Activated CD4-positive, alpha-beta T cell treated with anti-CD3 and anti-CD28 coated beads, Interleukin-2, amount 10 ng/mL, durations not matched to agents 7 days and 5 days (primary cell): ENCODE measurements at places on chromosomes 7 and 10.

DNA sequence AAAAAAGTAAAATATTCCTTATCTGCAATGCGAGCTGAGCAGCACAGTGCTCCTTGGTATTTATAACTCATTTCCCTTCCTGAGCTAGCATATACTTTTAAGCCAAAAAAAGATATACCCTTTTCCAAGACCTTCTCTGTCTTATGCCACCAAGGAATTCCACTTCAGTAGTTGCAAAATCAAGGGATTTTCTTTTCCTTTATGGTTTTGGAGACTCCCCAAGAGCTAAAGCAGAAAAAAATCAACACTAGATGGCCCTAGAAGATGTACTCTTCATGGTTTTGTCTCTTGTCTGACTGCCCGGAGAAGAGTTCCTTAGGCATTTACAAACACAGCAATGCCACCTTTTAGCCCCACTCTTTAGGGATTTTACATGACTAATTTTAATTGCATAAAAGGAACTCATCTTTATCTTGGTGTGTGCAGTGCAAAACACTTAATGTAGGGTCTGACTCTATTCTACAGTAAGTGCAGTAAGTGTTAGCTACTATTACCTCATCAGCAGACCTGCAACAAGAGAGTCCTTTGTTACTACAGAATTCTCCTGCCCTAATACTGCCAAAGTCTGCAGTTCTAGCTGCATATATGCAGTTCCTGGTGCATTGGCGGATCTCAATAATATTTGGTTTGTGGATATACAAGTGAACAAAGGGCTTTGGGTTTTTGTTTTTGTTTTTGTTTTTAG lies 443.3 kb downstream of the GFRA1 start:
- DNase-seq: no peak
- H3K27me3 ChIP-seq: no peaks in the 10 kb centered on the region
- H3K27ac ChIP-seq: no peak overlapping the region
- no peak overlapping the region for H3K4me3 ChIP-seq

DNA sequence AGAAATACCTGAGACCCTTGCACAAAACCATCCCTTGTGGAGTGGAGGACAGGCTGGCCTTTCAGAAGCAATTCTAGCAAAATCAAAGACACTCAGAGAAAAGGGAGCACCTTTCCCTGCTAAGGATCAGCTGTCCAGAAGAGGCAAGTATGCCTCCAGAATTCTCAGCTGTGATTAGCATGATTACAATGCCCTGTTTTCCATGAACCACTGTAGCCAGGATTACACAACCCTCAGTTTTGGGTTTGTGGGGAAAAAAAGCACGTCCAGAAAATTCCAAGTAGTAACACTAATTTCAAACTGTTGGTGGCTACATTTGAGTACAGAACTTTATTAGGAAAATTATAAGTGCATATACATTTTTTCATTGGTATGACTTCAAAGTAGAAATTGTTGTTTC lies 15.0 kb downstream of the CXCL12 start:
- H3K4me3 ChIP-seq: no peak overlapping the region
- no peak overlapping the region for H3K27ac ChIP-seq
- H3K27me3 ChIP-seq: no peaks in the 10 kb centered on the region
- no peaks in the 10 kb centered on the region for H3K4me1 ChIP-seq
- H3K36me3 ChIP-seq: no peaks in the 10 kb centered on the region
- DNase-seq: no peak

DNA sequence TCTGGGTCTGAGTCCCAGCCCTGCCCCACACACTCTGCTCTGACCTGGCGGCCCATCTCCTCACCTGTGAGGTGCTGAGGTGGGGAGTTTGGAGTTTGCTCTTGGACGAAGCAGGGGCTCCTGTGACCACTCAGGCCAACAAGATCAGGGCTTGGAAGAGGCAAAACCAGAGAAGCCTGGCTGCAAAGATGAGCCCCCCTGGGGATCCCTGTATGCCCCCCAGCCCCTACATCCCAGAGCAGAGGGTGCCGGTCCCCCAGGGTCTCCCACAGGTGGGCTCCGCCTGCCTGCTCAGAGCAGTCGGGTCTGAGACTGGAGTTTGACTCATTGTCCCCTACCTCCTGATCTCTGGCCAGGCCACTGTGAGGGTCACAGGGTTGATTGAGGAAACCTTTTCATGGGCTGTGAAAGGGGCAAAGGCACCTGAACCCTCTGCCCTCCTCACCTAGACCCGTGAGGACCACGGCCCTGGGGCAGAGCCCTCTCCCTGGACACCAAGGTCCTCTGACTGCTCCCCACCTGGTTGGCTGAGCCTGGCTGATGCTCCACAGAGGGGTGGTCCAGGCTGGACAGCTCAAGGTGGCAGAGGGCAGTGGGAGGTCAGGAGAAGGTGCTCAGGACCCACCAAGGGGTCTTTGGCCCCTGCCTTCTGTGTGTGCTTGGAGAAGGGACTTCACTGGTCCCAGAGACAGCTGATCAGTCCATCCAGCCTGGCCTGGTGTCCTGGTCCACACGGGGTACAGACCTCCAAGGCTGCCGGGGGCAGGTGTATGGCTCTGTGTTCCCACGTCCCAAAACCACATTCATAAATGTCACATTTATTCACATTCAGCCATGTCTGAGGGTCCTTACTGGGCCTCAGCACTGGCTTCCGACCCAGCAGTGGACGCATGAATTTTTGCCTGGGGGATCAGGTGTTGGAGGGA lies 9.1 kb upstream of the SCART1 start:
- H3K27me3 ChIP-seq: peaks cover 3% of the 10 kb centered on the region
- H3K27ac ChIP-seq: no peak overlapping the region
- H3K4me3 ChIP-seq: no peak overlapping the region
- H3K4me1 ChIP-seq: peaks cover 18% of the 10 kb centered on the region

GRCh38 chr7:66145400-66146104 lies 30.9 kb downstream of the CRCP start:
- H3K27ac ChIP-seq: no peak overlapping the region
- peaks cover 23% of the 10 kb centered on the region for H3K4me1 ChIP-seq
- H3K36me3 ChIP-seq: peaks cover 53% of the 10 kb centered on the region
- H3K4me3 ChIP-seq: no peak overlapping the region
- H3K27me3 ChIP-seq: no peaks in the 10 kb centered on the region

GRCh38 chr7:33778195-33778594 lies 127.1 kb upstream of the BMPER start:
- no peak overlapping the region for H3K27ac ChIP-seq
- H3K4me1 ChIP-seq: no peaks in the 10 kb centered on the region
- DNase-seq: no peak
- no peak overlapping the region for H3K4me3 ChIP-seq
- H3K27me3 ChIP-seq: no peaks in the 10 kb centered on the region
- H3K36me3 ChIP-seq: no peaks in the 10 kb centered on the region

GRCh38 chr10:132809232-132810140 lies 23.5 kb upstream of the NKX6-2 start:
- H3K27ac ChIP-seq: no peak overlapping the region
- H3K27me3 ChIP-seq: no peaks in the 10 kb centered on the region
- H3K4me3 ChIP-seq: no peak overlapping the region
- DNase-seq: no peak
